ENCODE measurements at places on chromosomes 16 and 17. TPM values are rescaled to one million over a fixed set of nuclear protein-coding genes. Genes with fewer than 3 reads are reported as not detected.

DNA sequence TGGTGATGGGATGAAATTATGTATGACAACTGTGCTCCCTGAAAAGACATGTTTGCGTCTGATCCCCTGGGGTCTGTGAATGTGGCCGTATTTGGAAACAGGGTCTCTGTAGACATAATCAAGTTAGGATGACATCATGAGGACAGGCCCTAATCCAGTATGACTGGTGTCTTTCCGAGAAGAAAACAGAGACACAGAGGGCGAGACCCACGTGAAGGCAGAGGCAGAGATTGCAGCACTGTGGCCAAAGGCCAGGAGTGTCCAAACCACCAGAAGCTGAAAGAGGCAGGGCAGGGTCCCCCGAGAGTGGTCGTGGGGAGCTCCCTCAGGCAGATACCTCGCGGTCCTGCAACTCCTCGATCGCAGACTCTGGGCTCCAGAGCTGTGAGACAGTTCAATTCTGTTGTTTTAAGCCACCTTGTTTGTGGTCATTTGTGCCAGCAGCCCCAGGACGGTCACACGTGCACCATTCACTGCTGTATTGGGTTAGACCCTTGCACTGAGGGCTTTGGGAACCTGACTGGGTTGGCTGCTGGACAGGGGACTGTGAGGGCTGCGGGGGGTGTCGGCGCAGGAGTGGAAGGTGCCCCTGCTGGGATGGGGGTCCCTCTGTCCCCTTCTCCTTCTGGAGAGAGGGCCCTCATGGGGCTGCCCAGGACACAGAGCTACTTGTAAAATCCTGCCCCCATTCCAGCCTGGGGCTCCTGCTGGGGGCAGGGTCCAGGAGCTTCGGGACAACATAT, 27.7 kb downstream of the METRNL start:
- DNase-seq, result no peak
- no peak overlapping the region for H3K4me3 ChIP-seq
- no peaks in the 10 kb centered on the region for H3K36me3 ChIP-seq
- peaks cover 42% of the 10 kb centered on the region for H3K4me1 ChIP-seq

DNA sequence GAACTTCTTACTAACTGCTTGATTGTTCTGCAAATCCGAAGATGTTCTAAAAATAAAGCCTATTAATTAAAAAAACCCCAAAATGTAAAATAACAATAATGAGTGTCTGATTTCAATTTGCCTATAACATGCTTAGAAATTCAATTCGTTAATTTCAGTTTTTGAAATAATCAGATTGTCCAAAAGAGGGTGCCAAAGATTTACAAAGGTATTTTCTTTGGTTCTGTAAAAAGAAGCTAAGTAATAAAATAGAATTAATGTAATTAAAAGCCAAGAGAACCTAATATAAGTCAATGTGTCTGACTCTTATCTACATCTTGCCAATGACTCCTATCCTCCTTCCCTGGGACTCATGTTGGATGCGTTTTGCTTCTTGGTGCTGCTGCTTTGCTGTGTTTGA, 75.0 kb upstream of the CPHXL start:
- no peaks in the 10 kb centered on the region for H3K27me3 ChIP-seq
- no peaks in the 10 kb centered on the region for H3K4me1 ChIP-seq

The HIGD1B gene
- not detected for total RNA-seq

DNA sequence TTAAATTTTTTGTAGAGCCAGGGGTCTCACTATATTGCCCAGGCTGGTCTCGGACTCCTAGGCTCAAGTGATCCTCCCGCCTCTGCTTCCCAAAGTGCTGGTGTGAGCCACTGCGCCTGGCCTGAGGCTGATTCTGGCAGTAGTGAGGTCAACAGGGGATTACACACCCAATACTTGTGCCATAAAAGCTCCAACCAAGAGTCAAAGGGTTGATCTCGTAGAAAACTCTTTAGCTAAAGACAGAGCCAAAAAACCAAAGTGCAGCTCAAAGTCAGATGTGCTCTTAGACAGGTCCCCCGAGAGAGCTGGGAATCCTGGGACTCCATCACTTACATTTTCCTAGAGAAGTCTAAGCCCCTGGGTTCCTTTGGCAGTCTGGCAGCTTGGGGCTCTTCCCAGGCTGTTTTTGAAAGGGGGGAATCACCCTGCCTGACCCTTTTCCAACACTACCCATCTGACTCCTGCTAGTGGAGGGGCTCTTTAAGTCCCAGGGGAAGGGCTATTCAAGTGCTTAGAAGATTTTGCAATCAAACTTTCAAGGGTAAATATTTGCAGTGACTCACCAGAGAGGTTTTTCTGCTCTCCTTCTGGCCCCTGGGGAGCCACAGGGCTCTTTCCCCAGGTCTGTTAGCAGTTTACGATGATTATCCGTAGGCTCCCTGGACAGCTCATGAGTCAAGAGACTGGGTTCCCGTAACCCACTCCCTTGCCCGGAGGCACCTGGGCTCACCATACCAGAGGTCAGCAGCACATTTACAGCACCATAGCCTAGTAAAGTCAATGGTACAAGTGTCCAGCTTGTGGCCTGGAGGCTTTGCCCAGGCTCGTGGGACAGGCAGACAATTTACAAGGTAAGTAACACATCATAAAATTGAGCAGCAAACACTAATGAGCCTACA, 408.7 kb downstream of the SLC39A11 start:
- no peak overlapping the region for H3K27ac ChIP-seq
- peak; percentile 82 for DNase-seq
- H3K27me3 ChIP-seq, result no peaks in the 10 kb centered on the region

DNA sequence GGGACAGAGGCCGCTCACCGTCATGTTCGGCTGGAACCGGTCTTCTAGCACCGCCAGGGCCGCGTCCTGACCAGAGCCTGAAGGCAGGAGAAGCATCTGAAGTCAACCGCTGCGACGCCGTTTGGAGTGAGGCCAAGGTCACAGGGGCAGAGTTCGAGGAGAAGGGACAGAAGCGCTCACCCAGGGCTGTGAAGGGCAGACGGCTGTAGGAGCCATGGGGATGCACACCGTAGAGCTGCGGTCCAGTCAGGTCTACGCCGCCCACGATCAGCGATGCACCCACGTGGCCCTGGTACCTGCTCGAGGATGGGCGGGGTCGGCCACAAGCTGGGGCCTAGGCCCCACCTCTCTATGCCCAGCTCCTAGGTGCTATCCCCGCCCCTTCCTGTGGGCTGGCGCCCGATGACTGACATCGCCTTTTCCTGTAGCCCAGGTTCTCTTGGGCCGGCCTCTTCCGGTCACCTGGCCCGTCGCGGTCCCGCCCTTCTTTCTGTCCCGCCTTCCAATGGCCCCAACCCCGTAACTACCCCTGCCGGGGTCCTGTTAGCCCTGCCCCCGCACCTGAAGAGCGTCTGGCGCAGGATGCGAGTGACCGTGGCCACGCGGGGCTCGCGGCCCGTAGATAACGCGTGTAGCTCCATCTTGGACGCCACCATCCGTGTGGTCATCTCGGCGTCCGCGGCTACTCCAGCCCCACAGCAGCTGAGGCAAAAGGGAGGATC, 1.1 kb downstream of the PSMB10 start:
- peak overlapping the region; percentile 80 for H3K27ac ChIP-seq
- peaks cover 17% of the 10 kb centered on the region for H3K4me1 ChIP-seq
- peak overlapping the region; percentile 75 for H3K4me3 ChIP-seq
- H3K36me3 ChIP-seq, result peaks cover 51% of the 10 kb centered on the region
- DNase-seq, result peak; percentile 93

GRCh38 chr16:69894676-69895075, 56.5 kb upstream of the CLEC18A start:
- no peak for DNase-seq
- peaks cover 1% of the 10 kb centered on the region for H3K36me3 ChIP-seq
- no peaks in the 10 kb centered on the region for H3K27me3 ChIP-seq
- H3K4me1 ChIP-seq, result peaks cover 7% of the 10 kb centered on the region
- no peak overlapping the region for H3K27ac ChIP-seq
- H3K4me3 ChIP-seq, result no peak overlapping the region

DNA sequence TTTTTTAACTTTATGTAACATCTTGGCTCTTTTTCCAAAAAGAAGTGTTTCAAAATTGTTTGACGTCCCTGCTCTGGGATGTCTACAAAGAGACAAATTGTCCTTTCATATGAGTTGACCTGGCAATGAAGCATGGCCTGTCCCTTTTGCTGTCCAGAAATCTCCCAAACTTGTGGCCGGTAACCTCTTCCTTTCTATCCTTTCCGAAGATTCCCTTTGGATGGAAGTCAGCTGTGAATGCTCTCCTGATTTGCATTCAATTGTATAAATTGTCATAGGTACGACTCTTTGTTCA, 40.9 kb upstream of the FAM20A start:
- no peak for DNase-seq
- H3K36me3 ChIP-seq, result no peaks in the 10 kb centered on the region
- no peaks in the 10 kb centered on the region for H3K4me1 ChIP-seq
- no peak overlapping the region for H3K4me3 ChIP-seq
- no peak overlapping the region for H3K27ac ChIP-seq
- H3K27me3 ChIP-seq, result no peaks in the 10 kb centered on the region

- no peak for DNase-seq
- no peak overlapping the region for H3K4me3 ChIP-seq
- H3K36me3 ChIP-seq, result no peaks in the 10 kb centered on the region
Observed at GRCh38 chr17:69900829-69901228, 174.2 kb upstream of the KCNJ16 start.

GRCh38 chr16:3020604-3021448, 658 bp downstream of the TNFRSF12A start:
- H3K27me3 ChIP-seq, result no peaks in the 10 kb centered on the region
- H3K36me3 ChIP-seq, result peaks cover 47% of the 10 kb centered on the region
- peak; percentile 96 for DNase-seq
- H3K4me1 ChIP-seq, result peaks cover 27% of the 10 kb centered on the region

The CNTNAP1 gene
- total RNA-seq, result 0.34 TPM

DNA sequence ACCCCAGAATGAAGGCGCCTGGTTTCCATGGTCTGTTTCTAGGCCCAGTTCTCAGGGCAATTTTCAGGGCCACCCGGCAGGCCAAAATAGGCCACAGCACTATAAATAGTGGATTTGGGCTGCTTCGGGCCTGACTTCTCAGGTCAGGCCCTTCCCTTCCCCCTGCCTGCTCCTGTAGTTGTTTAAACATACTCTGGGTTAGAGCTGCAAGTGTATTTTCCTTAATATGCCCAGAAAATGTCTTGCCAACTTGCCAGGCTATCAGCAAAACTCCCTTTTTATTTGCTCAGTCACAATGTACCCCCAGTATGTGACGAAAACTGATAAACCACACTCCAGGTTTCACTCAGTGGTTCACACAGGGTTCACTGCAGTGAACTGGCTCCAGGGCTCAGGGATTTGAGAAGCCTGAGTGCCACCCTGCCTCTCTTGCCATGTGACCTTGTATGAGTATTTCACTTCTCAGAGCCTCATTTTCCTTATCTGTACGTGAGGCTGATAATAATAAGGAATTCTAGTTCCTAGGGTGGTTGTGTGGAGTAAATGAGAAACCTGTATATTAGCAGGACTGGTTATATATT, 76.5 kb downstream of the GPRC5B start:
- peaks cover 51% of the 10 kb centered on the region for H3K4me1 ChIP-seq
- no peaks in the 10 kb centered on the region for H3K27me3 ChIP-seq
- no peak overlapping the region for H3K4me3 ChIP-seq
- H3K27ac ChIP-seq, result peak overlapping the region; percentile 38
- no peak for DNase-seq

GRCh38 chr17:4971826-4972225, 4.2 kb upstream of the SPAG7 start:
- H3K27ac ChIP-seq, result no peak overlapping the region
- no peaks in the 10 kb centered on the region for H3K27me3 ChIP-seq
- DNase-seq, result no peak
- H3K4me3 ChIP-seq, result no peak overlapping the region
- peaks cover 81% of the 10 kb centered on the region for H3K36me3 ChIP-seq
- peaks cover 29% of the 10 kb centered on the region for H3K4me1 ChIP-seq

DNA sequence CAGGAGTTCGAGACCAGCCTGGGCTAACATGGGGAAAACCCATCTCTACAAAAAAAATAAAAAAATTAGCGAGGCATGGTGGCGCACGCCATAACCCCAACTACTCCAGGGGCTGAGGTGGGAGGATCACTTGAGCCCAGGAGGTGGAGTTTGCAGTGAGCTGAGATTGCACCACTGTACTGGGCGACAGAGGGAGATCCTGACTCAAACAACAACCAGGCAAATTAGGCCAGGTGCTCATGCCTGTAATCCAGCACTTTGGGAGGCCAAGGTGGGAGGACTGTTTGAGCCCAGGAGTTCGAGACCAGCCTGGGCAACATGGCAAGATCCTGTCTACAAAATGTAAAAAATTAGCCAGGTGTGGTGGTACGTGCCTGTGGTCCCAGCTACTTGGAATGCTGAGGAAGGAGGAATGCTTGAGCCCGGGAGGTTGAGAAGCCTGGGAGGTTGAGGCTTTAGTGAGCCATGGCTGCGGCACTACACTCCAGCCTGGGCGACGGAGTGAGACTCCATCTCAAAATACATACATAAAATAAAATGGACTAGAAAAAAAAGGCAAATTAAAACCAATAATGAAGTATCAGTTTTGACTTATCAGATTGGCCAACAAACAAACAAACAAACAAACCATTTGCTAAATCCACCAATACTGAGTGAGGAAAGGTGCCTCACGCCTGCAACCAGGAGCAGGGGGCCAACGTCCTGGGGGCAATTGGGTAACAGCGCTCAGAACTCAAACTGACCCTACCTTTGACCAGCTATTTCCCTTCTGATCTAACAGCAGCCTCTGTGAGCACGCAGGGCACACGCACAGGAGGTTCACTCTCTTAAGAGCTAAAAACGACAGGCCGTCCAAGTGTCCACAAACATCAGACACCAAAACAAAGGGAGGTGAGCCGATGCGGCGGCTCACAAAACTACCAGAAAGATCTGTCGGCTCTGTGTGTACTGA, 19.4 kb upstream of the FASN start:
- H3K27me3 ChIP-seq, result no peaks in the 10 kb centered on the region
- peaks cover 40% of the 10 kb centered on the region for H3K4me1 ChIP-seq
- 0 out of 2 replicates have a peak, but pooled peaks cover 14% of the 10 kb centered on the region for H3K36me3 ChIP-seq
- H3K27ac ChIP-seq, result peak overlapping the region; percentile 88
- no peak for DNase-seq
- no peak overlapping the region for H3K4me3 ChIP-seq

The NPIPB6 gene
- not detected for total RNA-seq

The SPIRE2 gene
- 2.3 TPM for total RNA-seq

DNA sequence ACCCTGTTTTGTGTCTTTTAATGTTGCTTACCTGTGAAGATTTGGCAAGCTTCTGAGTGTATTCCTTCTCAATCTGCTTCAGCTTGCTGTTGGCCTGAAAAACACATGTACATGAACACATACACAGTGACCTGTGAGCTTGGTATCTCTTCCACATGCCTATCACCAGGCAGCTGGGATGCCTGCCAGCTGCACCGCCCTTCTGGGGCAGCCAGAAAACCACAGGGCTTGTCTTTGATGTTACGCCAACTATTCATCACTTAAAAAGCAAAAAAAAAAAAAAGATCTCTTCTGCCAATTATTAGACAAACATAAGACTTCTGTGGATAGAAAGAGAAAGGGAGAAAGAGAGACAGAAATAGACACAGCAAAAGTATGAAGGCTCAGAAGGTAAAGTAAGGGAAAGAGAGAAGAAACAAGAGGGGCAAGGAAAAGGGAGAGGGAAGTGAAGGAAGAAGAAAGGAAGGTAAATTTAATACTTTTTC, 189.2 kb upstream of the AXIN2 start:
- no peaks in the 10 kb centered on the region for H3K27me3 ChIP-seq
- no peaks in the 10 kb centered on the region for H3K36me3 ChIP-seq
- peak; percentile 96 for DNase-seq
- H3K27ac ChIP-seq, result 0 out of 2 replicates have a peak overlapping the region, but pooled peaks have one; percentile 16
- H3K4me3 ChIP-seq, result no peak overlapping the region

Data from SJSA1 (cell line).